ENCODE measurements at places on chromosomes 13 and 19.

DNA sequence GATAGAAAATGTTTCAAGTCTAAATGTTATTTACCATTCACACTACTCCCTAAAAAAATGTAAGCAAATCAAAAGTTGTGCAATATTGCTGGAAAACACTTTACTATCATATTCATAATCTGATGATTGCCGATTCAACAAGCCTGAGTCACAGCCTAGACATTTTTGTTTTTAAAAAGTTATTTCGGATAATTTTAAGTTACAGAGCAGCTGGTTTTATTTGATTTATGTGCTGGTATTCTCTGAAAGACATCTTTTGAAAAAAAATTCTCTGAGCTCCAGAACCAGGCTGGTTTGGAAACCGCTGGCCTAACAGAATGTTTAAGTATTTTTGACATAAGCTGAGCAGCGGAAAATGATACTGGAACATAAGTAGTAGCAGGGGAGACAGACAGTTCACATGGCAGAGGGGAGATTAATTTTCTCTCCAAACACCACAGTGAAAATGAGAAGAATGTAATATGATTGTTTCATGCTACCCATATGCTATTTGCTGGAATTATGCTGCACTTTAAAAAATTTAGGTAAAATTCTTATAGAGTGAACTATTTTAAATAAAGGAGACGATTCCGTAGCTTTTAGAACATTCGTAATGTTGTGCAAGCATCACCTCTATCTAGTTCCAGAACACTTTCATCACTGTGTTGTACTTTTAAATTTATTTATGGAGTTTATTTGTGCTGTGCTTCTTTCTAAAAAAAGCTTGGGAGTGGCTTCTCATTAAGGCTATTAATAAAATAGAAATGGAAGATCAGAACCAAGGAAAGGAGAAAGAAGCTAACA lies 36.1 kb downstream of the TBC1D4 start:
- DNase-seq: no peak

DNA sequence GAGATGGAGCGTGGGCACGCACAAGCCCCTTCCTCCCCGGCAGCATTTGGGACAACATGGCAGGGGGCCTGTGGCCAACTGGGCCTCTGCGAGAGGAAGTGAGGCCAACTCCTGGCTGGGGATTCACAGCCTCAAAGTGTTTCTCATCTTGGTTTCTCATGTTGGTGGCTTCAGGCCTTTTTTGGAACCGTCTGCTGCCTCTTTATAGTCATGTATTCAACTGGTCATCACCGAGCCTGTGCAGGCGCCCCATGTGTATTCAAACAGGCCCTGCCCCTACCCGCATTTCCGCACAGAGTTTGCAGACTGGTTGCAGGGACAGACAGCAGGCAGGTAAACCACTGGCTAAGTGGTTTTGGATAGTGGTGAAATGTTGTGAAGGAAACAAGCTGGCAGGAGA lies 17.3 kb upstream of the RELB start:
- DNase-seq: no peak

- DNase-seq: peak; percentile 70
Observed at GRCh38 chr13:87671031-87671752, at the start of gene SLITRK5. Gene SLITRK5 (plus strand): TSS chr13:87671371. CDS start chr13:87675389, 4,018 bp downstream.

DNA sequence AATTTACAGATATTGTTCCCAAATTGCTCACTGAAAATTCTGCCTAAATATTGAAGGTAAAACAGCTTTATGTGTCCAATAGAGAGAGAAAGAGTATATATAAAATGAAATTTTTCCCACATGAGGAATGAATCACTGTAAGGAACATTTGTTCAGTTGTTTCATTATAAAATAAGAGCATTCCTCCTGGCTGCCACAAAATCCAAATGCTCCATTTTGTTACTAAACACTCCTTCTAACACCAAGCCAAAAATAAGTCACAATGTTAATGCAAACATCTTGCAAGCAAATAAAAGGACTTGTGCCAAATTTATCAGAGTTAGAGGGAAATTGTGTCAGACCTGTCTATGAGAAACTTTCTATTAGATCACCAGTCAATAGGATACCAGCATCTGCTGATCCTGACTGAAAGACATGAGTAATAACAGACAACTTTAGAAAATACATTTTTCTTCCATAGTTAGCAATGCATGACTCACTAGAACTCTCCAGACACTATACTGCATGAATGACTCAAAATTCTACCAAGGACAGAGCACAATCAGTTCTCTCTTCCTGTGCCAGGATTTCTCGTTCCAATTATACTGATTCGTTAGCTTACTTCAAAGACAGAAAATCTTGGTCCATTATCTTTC lies 83.5 kb upstream of the FNDC3A start:
- DNase-seq: no peak

- no peak for DNase-seq
Observed at GRCh38 chr13:26370553-26370952, 116.6 kb downstream of the CDK8 start.

GRCh38 chr13:21478881-21479808 lies 20.0 kb upstream of the ZDHHC20 start:
- peak; percentile 36 for DNase-seq

DNA sequence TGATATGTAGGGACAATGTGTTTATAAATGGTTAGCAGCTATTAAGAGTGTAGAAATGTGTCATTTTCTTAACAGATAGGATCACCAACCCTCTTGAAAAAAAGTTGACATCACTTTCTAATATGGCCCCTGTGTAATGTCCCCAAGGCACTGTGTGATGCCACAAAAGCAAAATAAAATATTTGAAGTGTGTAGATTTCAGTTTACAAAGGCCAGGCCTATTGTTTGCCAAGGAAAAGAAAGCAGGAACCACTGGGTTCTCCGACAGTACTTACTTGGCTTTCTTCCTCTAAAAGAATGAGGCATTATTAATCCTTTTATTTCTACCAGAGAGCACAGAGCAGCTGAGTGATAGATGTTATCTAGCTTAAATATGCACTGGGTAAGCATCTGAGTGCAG lies 10.5 kb upstream of the GJA3 start:
- DNase-seq: no peak

- no peak for DNase-seq
Observed at GRCh38 chr19:34363094-34363493, 1.9 kb upstream of the GPI start.

GRCh38 chr19:54160182-54160811 lies 776 bp upstream of the LENG1 start:
- peak; percentile 22 for DNase-seq

GRCh38 chr13:36820222-36820621 lies 1.2 kb downstream of the RFXAP start:
- no peak for DNase-seq

DNA sequence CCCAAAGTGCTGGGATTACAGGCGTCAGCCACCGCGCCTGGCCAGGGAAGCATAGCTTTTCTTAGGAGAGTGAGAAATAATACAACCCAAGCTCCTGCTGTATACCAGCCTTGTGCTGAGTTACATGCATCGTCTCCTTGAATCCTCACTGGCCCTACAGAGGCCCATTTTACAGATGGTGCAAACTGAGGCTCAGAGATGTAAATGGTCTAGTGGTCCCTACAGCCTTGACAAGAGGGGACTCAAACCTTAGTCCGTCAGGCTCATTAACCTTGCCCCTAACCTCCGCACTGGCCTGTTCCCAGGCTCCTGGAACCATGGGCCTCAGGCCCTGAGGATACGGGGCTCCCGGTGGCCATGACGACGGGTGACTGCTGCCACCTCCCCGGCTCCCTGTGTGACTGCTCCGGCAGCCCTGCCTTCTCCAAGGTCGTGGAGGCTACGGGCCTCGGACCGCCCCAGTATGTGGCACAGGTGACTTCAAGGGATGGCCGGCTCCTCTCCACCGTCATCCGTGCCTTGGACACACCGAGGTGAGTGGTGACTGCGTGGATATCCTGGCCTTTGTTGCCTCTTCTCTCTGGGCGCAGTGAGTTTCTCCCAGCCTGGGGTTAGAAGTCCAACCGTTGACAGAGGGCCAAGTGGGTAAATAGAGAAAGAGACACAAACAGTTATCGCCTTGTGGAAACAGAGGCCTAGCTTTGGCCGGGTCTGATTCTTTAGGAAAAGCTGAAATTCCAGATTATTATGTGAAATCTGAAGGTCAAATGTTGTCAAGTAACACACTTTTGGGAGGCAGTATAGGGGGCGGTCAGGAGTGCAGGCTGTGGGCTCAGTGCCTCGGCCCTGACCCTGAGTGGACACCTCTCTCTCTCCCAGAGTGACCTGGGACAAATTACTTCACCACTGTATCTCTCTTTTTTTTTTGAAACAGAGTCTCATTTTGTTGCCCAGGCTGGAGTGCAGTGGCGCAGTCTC lies 8.7 kb downstream of the MARCHF2 start:
- DNase-seq: no peak

DNA sequence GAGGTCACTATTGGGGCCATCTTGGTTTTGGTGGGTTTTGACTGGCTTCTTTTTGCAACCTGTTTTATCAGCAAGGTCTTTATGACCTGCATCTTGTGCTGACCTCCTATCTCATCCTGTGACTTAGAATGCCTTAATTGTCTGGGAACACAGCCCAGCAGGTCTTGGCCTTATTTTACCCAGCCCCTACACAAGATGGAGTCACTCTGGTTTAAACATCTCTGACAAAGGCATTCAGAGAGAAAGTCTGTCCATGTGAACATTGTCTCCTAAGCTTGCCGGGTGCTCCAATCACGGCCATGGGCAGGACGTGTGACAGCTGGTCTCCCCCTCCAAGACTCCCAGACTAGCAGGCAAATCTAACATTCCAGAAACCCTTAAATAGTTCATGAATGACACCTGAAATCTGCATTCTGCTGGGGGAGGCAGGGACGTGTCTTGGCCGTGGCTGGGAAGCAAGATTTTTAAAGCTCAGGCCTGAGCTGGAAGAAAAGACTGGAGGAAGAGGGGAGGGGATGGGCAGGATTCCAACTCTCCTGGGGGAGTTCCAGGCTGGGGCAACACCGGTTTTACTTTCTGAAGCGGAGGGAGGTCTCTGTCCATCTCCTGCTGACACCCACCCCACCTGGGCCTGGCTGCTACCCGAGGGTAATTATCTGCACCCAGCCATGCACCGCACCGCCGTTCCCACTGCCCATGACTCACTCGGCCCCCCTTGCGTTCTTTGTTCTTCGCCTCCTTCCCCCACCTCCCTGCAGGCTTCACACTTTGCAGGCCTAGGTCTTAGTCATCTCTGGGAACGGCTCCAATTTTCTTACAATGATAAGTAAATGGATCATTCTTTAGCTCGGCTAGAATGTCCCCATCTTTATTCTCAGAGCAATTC lies 11.6 kb upstream of the OR1M1 start:
- DNase-seq: peak; percentile 2

DNA sequence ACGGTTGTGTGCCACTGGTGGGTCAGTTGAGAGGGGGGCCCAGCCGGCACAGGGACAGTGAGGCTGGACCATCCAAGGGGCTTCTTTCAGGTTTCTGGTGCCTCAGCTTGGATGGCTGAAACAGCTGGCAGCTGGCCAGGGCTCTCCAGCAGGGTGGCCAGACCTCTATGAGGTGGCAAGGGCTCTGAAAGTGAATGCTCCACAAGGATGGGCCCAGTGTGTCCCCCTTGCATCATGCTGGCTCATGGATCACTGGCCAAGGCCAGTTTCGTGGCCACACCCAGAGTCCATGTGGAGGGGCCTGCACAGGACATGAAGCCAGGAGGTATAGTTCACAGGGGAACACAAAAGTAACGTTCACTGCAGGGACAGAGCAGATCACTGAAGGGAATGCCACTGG lies 49.6 kb downstream of the CDADC1 start:
- DNase-seq: no peak

DNA sequence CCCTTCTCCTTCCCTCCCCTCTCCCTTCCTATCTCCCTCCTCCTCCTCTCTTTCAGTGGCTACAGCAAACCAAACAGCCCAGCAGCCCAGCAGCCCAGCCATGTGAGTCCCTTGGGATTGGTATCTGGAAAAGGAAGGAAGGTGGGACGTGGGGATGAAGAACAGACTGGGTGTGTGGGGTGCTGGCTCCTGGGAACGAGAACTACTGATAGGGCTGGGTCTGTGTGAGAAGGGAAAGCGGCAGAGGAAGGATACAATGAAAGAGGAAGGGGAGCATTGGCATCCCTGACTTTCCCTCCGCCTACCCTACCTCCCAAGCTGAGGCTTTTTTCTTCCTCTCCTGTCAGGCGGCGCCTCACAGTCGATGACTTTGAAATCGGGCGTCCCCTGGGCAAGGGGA lies 863 bp downstream of the AURKC start:
- no peak for DNase-seq

DNA sequence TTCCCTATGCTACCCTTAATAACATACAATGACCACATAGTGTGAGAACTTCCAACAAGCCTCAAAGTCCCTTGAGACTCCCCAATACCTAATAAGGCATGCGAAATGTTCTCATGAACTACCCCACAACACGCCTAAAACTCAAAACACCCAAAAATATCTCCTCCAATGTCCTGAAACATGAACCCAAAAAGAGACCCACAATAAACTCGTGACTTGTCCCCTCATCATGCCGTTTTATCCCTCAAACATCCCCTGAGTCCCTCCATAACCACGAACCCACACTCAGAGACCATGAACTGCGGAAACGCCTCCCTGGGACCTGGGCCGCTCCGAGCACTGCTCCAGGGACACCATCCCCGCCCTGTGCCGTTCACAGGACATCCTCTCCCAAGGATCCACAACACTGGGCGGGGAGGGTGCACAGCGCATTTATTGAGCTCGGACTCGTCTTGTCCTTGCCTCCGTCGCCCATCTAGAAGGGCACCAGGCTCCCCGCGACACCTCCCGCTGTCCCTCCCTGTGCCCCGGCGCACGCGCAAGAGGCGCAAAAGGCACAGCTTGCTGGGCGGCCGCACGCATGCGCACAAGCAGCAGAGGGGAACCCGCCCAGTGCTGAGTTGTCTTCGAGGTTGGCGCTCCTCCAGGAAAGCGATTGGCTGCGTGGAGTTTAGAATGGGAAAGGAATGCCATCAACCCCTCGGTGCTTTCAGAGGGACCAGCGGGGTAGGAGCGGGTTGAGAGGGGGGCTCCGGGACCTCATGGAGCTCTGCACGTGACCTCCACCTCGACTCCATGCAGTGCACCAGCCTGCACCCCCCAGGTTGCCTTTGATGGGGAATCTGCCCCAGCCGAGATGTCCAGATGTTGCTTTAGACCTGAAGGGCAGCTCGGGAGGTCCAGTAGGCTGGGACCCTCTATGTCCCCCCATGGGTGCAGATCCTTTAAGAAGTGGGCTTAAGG lies 8.8 kb downstream of the FXYD3 start:
- peak; percentile 88 for DNase-seq

DNA sequence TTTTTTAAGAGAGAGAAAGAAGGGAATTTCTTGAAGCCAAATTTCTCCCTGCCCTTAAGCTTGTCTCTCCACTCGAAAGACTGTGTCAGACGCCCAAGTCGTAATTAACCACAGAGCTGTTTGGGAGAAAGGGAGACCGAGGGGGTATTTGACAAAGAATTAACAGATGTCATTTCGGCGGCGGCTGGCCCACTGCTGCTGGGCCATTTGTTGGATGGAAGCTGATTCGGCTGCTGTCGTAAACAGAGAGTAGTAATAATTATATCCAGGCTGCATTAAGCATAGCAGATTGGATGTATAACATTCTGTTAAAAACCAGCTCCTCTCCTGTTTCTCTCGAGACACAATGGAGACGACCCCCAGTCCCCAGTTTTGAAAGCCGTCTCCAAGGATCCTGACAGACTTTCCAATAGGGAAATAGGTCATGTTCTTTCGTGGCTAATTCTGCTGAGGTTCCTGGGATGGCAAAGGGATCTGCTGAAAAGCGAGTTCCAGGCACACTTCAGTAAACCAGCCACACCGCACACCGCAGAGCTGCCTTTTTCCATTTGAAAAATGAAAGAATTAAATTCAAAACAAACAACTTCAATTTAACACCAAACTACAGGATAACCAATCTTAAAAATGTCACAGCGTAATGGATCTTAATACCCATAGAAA lies 71.5 kb downstream of the KCTD15 start:
- DNase-seq: no peak

GRCh38 chr19:13507053-13507611 lies 853 bp upstream of the CACNA1A start:
- DNase-seq: no peak

Data from activated naive CD8-positive, alpha-beta T cell treated with anti-CD3 and anti-CD28 coated beads, Interleukin-2, amount 50 U/mL, for 24 hours (primary cell).